ENCODE measurements at places on chromosomes 7 and 10.

GRCh38 chr7:30323006-30323355 is 38.6 kb downstream of the ZNRF2 start:
- DNase-seq: no peak

DNA sequence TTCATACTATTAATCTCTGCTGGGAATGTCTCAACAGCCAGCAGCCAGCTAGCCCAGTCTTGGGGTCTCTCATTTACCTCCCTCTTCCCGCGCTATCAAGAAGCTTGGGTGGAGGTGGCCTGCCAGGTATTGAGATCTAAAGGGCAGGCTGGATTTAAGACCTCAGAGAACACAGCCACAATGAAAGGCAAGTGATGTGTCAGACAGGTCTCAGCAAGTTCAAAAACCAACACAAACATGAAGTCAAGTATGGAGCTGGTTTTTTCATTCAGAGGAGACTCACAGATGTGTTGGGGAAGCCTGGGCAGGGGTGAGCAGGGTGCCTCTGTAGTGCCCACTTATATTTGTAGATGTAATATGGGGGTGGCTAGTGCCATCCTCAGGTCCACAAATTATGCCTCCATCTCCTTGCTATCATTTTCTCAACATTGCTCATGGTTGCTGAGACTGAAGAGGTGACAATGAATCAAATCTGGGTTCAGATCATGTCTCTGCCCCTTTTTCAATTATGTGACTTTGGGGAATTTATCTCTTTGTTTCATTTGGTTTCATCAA is 27.7 kb upstream of the CROT start:
- DNase-seq: no peak

DNA sequence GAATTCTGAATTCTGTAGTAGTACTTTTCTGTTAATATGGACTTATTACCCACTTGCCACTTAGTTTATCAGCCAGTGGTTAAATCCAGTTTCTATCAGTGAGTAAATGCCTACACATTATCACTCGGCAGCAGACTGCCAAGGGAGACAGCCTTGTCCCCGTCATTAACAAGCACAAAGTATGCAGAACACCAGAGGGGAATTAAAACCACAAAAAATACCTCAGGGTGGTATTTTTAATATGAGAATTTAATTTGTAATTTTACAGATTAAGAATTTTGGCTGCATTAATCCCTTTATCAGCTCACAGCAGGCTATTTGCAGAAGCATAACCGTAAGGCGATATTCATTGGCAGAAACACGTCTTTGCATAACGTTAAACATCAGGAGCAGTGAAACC is 150.0 kb upstream of the FZD1 start:
- DNase-seq: no peak

- no peak for DNase-seq
These were observed 69.5 kb upstream of the PODXL start for GRCh38 chr7:131625817-131626372.

DNA sequence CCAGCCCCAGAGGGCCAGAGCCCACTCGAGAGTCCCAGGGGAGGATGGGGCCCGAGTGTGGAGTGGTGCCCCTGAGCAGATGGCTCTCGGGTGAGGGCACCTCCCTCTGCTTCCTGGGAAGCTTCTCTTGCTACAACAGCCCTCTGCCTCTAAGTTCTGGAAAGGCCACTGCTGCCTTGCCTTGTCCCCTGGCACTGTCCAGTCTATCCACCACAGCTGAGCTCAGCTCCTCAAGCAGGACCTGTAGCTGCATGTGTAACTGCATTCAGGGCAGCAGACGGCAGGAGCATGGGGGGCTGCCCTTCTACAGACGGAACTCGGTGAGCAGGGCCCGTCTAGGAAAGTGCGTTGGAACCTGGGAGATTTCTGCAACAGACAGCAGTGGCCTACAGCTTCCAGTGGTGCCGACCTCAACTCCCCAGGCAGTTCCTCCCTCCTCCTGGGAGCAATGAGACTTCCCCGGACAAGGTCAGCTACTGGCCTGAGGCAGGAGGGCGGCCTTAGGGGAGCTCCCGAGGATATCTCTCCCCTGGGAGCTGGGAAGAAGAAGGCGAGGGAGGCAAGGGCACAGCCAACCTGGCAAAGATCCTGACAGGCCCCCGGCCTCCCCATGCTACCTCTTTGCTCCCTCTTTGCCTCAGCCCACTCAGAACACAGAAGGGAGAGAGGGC is 88.5 kb downstream of the DLG5 start:
- DNase-seq: no peak

- DNase-seq: no peak
These were observed 254.3 kb upstream of the GNAI1 start for GRCh38 chr7:79880312-79880711.

GRCh38 chr10:78736926-78737630 is 331.7 kb upstream of the ZMIZ1 start:
- no peak for DNase-seq

GRCh38 chr7:145732521-145732920 is 384.1 kb upstream of the CNTNAP2 start:
- DNase-seq: no peak

DNA sequence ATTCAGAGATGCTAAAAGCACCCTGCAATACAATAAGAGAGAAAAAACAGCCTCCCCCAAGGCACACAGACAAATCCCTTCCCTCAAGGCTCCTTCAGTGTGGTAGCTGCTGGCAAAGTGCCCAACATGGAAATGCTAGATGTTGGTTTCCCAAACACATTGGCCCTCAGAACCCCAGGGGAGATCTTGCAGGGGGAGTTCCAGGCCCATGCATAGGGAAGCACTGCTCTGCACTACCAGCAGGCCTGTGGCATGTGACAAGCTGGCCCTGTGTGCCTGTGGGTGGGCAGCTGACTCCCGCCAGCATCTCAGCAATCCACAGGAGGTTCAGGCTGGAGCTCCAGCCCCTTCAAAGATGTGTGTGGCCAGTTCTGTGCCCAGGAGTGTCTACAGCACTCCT is 16.8 kb upstream of the CSGALNACT2 start:
- peak; percentile 69 for DNase-seq

DNA sequence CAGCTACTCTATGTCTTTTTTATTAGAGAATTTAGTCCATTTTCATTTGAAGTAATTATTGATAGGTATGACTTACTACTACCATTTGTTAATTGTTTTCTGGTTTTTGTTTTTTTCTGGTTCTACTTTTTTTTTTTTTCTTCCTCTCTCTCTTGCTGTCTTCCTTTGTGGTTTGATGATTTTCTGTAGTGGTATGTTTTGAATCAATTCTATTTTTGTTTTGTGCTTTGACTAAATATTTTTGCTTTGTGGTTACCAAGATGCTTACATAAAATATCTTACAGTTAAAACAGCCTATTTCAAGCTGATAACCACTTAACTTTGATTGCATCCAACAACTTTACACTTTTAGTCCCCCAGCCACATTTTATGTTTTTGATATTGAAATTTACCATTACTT is 3.3 kb upstream of the OR2F2 start:
- DNase-seq: no peak

- no peak for DNase-seq
These were observed 28.7 kb downstream of the ST8SIA6 start for GRCh38 chr10:17425584-17426262.

- no peak for DNase-seq
These were observed 129.8 kb downstream of the FRMD4A start for GRCh38 chr10:14200698-14201544.

DNA sequence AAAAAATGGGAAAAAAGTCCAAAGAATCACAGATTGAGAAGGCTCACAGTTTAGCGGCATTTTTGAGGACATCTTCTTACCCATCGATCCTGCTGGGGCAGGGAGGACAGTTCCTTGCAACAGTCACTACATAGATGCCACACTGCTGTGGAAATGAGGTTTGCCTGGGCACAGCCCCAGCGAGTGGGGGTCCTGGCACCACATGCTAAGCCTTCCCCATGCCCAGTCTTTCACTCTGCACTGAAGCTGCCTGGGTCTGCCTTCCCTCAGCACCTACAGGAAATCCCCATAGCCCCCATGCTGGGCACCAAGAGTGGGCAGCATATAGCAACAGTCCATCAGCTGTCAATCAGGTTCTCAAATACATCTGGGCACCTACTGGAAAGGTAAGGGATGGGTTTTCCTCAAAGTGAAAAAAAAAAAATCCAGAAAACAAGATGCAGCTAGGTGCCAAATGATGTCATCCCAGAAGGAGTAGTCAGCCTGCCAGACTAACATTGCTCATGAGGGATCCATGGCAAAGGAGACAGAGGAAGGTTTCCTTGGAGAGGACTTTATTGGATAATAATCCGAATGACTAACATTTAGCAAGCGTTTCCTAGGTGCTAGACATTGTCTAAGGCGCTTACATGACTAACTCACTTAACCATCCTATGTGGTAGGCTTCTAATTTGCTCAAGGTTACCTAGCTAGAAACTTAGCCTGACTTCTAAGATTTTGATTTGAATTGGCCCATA is 125.7 kb upstream of the CXCL12 start:
- no peak for DNase-seq

DNA sequence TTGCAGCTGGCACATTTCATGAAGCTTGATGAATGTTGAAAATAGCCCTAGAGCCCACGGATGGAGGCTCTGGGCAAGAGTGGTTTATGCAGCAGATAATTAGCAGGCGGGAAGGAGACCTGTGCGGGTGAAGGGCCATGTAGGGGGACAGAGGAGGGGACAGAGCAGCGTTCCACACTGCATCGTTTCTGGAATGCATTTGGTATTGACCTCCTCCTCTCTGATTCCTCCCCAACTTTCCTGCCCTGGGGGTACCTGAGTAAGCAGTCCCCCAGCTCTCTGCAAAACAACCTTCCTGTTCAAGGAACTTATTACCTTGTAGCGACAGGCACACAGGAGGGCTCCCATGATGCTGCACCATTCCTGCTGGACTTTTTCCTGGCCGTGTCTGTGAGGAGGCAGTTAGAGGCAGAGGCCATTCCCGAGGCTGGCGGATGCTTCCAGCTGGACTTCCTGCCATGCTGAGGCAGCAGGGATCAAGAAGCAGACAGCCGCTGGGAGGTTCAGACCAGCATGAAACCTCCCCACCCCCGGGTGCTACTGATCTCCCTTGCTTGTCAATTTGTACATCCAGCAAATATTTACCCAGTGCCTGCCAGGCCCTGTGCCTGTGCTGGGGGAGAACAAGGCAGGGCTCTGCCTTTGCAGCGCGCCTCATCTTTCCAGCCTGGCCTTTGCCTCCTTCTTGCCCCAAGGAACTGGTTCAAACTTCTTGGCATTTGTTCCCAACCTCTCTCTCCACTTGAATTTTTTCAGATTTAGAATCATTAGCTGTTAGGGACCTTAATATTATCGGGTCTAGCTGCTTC is 28.7 kb downstream of the SLC29A3 start:
- no peak for DNase-seq

- no peak for DNase-seq
These were observed 102.1 kb downstream of the GAD2 start for GRCh38 chr10:26318672-26319071.

DNA sequence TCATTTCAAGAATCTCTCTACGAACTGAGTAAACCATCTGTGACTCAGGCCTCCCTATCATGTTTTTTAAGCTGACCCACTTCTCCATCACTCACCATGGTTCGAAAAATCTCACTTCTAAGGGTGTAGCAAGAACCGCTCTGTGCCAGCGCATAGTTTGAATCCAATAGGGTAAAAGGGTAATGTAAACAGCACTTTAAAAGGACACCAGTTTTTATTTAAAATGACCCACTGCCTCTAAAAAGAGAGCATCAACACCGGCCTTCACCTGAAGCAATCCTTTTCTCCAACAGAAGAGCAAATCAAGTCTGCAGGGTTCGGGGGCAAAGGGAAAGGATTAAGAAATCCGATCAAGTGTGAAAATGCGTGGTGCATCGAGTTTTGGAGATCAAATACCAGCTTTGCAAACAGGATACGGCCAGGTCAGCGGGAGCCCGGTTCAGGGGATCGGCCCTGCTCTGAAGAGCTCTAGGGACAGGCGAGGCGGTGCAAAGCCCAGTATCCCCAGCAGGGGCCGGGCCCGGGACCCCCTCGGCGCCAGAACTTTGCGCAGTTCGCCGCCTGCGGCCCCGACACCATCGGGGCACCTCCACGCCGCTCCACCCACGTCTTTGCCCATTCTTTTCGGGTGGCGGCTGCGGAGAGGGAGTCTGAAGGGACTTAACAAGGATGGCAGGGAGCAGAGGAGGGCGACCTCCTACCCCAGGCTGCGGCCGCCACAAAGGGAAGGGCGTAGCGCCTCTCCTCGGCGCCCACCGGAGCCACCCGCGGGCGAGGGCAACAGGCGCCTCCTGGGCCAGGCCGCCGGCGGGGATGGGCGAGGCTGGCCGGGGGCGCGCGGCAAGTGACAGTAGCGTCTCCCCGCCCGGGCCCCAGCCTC is 842 bp downstream of the NMT2 start:
- DNase-seq: peak; percentile 75

DNA sequence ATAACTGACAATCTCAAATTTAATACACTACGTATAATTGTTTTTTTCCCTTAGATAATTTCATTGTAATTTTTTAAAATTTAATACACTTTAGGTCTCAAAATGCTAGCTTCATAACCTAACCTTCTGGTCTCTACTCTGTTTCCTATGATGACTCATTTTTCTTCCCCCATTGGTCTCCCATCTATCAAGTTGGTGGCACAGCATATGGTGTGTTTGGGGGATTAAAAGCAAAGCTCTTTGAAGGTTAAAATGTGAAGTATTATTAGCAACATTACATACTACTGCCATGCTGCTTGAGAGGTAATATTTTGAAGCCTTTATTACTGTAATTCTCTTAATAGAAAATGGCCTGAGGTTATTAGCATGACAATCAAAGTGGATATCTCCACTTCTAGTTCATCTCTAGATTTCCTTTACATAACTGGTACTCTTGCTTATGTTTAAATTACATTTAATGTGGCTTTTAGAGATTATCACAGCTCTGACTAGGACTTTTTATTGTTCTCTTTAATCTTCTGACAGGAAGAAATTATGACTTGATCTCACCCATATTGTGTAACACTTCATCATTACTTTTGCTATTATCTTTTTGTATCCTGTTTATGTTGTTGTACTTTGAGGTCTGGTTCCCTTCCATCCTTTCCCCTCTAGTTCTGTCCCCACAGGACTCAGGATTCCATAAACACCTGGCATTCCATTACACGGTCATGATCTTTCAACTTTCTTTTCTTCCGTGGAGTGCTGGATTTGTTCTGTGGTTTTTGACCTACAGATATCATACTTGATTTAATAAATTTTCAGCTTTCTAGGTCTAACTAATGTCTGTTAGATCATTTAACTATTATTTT is 185.1 kb downstream of the SEMA3D start:
- DNase-seq: no peak

DNA sequence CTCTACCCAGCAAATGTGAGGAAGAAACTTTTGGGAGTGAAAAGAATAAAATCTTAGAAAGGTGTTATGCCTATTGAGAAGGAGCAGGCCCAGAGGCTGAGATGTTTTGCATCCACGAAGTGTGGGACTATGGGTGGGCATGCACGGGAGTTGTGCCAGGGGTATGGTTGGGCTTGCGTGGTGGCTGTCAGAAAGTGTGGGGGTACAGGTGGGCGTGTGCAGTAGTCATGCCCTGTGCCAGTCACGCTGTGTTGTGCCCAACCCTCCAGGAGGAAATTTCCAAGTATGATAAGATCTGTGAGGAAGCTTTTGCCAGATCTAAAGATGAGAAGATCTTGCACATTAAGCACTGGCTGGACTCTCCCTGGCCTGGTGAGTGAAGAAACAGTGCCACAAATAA is 52.9 kb upstream of the ZMIZ2 start:
- DNase-seq: peak; percentile 21
